ENCODE measurements at places on chromosomes 6 and 20.

GRCh38 chr6:140897804-140898573, 1234.7 kb upstream of the GJE1 start:
- no peak for DNase-seq

GRCh38 chr6:118876814-118877213, 17.1 kb upstream of the ASF1A start:
- no peak for DNase-seq

DNA sequence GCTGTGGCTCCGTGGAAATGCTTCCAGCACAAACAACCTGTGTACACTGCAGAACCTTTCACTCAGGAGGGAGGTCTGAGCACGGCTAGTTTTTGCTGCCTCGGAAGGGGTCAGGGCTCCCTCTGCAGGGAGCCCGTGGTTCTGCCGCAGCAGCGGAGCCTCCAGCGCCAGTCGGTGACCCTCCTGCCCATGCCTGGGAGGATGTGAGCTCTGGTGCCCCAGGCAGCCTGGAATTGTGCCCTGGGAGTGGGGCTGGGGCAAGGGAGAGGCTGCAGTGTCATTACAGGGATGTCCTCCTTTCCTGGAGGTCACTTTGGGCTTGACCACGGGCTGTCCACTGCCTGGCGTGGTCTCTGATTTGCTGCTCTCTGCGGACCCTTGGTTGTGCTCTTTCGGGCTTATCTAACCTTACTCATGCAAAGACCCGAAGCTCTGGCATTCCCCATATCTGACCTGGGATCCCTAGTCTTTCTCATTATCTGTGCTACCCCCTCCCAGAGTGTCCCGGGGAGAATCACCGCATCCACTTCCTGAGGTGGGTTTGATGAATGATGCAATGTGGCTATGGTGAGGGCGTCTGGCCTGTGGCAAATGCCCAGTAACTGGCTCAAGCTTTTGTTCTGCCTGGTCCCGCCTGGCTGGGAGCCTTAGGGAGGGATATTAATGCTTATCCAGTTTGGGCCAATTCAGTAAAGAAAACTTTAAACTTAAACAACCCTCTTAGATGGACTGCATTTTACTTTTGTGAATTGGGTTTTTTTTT, 59.6 kb upstream of the TAGAP start:
- DNase-seq, result no peak

GRCh38 chr6:4366635-4367395, 231.4 kb upstream of the ECI2 start:
- no peak for DNase-seq

DNA sequence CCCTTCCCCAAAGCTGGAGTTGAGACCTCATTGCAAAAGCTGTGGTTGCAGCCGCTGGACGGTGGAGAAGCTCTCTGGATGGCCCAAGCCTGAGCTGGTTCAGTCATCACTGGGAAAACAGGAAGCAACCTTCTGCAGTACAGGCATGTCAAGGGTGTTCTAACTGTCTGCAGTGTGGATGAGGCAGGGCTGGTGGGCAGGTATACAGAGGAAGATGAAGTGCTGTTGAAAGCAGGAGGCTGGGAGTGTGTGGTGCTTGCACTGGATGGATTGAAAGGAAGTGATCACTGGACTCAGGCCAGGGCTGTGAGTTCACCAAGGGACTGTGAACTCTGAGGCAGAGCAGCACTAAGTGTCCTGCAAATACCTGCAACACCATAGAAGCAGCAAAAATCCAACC, 89.0 kb upstream of the NOX3 start:
- no peak for DNase-seq

GRCh38 chr20:1630186-1630585, 10.4 kb upstream of the SIRPB1 start:
- DNase-seq, result no peak

DNA sequence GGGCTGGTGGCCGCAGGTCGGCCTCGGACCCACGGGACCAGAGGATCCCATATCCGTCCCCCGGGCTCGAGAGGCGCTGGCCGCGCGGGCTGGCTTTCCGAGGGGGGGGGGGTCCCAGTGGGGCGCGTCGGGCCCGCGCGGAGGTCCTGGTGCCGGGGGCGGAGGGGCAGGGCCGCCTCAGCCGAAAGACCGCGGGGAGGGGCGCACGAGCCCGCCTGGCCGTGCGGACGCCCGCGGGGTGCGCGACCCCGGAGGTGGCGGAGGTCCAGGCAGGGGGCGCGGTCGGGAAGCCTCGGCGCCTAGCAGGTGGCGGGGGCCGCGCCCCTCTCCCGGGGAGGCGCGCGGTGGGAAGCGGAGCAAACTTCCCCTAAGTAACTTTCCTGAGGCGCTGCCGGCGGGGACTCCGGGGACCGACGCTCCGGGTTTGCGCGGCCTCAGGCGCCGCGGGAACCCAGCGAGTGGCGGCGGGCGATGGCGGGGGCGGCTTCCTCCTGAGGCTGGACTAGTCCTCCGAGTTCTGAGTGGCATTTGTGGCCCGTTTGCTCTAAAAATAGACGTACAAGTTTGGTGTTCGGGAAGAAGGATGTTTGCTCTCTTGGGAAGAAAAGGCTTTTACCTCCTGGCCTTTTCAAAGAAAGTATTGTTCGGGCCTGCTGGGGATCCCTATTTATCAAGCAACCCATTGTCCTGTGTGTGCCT, 26.5 kb upstream of the BTBD3 start:
- no peak for DNase-seq

- no peak for DNase-seq
Observed at GRCh38 chr20:17507531-17507930, 23.6 kb downstream of the BFSP1 start.

DNA sequence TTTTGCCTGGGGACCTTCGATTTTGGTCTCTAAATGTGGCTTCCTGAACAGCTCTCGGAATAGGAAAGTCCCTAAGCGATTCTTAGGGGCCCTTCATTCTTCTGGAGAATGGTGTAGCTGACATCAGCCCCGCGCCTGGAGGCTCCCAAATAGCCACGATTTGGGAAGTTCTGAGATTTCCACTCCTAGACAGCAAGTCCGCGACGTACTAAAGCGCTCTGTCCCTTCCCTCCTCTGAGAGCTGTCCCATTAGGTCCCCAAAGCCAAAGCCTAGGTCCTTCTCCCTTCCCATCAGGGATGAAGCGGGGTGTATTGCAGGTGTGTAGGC, 756 bp downstream of the MOXD1 start:
- no peak for DNase-seq

DNA sequence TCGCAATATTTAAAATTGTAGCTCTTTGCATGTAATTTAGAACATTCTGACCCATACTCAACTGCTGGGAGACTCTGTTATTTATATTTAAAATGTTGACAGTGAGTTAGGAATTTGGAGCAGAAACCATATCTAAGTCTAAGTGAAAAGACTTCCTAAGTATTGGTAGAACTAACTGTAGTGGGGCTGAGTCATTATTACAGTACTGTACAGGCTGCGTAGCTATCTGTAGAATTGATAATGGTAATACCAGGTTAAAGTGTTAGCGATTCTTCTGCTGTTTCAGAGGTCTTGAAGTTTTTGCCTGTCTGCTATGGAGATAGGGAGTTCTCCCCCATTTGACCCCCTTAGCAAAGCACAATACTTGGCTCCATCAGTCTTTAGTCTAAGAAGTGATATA, 3.6 kb downstream of the TOP1 start:
- DNase-seq, result no peak

- no peak for DNase-seq
Observed at GRCh38 chr20:45470937-45471336, 1.4 kb downstream of the WFDC2 start.

GRCh38 chr6:7421066-7421465, 31.5 kb downstream of the RIOK1 start:
- DNase-seq, result no peak

GRCh38 chr20:12660918-12661317, 347.9 kb upstream of the SPTLC3 start:
- DNase-seq, result no peak

DNA sequence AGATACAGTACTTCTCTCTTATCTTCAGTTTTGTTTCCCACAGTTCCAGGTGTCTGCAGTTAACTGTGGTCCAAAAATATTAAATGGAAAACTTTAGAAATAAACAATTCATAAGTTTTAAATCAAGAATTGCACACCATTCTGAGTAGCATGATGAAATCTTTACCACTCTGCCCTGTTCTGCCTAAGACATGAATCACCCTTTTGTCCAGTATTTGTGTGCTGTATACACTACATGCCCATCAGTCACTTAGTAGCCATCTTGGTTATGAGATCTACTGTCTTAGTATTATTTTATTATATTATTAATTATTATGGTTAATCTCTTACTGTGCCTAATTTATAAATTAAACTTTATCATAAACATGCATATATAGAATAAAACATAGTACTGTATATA, 279.0 kb downstream of the OGFRL1 start:
- DNase-seq, result no peak

DNA sequence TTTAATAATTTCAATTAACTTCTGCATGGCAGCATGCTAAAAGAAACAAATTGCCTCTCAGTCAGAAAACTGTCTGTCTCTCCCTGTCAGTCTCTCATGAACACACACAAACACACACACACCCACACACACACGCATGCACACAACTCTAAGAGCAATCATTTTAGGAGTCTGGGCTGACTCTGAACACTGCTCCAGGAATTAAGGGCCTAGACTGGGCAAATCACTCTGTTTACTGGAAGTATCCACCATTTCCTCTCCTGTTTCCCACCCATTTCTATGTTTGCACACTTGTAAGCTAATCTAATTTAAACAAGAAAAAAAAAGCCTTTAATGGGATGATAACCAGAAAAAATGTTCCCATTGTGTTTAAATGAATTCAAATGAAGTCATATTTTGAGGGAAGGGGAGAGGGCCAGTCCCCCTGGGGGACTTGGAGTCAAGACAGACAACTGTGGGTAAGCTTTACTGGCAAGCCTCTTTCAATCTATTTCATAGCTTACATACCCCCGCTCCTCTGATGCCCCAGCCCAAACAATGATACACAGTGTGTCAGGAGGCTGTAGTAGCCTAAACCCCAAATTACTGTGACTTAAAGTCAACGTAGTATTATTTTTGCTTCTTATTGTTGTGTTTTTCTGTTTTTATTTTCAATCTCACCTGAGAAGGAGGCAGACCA, 447.8 kb upstream of the FLRT3 start:
- DNase-seq, result no peak

- no peak for DNase-seq
Observed at GRCh38 chr6:34608321-34609091, 52.4 kb upstream of the SPDEF start.

DNA sequence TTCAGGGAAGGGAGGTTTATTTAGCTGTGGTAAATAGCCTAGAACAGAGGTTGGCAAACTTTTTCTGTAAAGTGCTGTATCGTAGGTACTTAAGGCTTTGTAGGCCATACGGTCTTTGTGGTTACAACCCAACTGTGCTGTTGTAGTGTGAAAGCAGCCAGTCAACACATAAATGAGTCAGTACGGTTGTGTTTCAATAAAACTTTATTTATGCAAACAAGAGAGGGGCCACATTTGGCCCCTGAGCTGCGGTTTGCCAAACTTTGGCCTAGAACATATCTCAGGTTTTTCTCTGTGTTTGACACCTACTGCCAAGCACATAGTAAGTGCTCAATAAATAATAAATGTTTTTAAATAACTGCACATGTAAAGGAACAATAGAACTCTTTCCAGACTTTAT, 102.2 kb downstream of the RNF144B start:
- no peak for DNase-seq

GRCh38 chr6:14149053-14149738, 31.6 kb downstream of the CD83 start:
- DNase-seq, result no peak

- DNase-seq, result peak; percentile 71
Observed at GRCh38 chr20:50054626-50055511, 58.1 kb downstream of the UBE2V1 start.

DNA sequence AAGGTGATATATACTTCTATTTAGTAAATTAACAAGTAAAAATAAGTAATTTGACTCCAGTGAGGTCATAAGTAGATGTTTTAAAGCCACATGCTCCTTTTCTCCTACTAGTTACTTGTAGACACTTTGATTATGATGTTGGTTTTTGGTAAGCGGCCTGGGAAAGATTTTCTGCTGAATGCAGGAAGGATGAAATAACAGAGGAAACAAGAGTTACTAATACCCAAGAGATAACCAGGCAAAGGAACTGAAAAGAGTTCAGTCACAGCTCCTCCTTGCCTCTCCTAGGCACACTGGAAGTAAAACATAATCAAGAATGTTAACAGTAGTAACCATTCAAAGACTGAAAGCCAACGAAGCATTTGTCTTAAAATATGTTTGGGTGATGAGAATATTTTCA, 203.3 kb downstream of the RNGTT start:
- DNase-seq, result no peak

- DNase-seq, result no peak
Observed at GRCh38 chr6:55499591-55499990, 79.4 kb downstream of the HMGCLL1 start.

GRCh38 chr6:89352278-89353117, at the start of gene UBE2J1:
Gene UBE2J1 (minus strand): TSS chr6:89352722. CDS start chr6:89352569, 153 bp downstream.
- peak; percentile 56 for DNase-seq

DNA sequence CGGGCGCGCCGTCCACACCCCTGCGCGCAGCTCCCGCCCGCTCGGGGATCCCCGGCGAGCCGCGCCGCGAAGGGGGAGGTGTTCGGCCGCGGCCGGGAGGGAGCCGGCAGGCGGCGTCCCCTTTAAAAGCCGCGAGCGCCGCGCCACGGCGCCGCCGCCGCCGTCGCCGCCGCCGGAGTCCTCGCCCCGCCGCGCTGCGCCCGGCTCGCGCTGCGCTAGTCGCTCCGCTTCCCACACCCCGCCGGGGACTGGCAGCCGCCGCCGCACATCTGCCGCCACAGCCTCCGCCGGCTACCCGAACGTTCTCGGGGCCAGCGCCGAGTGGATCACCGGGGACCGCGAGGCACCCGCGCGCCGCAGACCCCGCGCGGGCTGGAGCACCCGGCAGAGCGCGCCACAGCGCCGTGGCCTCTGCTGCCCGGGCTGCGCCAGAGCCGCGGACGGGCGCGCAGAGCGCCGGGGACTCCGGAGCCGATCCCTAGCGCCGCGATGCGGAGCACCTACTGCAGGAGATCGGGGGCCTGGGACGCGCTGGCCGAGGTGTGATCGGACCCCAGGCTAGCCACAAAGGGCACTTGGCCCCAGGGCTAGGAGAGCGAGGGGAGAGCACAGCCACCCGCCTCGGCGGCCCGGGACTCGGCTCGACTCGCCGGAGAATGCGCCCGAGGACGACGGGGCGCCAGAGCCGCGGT, at the start of gene BMP2:
BMP2 (plus strand) TSS at position 151 of the 692 bp plus-strand sequence. CDS start 2,441 bp downstream, outside the sequence.
- DNase-seq, result no peak

- DNase-seq, result no peak
Observed at GRCh38 chr20:37299718-37300528, 10.5 kb downstream of the MANBAL start.

DNA sequence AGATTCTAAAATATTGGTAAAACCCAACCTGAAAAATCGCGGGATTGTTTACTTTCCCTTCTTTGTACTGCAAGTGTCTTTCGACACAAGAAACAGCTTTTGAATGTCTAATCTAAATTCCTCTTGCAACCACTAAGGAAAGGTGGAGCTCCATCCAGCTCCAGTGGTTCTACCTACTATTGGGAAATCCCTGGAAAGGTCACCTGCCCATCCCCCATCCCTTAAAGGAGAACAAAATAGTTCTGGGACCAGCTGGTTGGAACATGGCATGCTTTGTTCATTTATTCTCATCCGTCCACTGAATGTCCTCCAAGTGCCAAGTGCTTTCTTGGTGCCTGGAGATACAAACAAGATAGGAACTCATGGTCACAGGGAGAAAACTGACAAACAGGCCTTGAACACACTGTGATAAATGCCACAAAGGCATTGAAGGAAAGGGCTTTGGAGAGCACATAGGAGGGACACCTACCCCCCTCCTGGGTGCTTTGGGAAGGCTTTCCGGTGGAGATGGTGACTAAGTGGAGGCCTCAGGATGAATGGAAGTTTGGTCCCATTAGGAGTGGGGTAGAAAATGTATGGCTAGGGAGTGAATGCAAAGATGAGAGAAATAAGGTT, 2.3 kb upstream of the CITED2 start:
- no peak for DNase-seq

GRCh38 chr6:29806387-29806786, 21.2 kb upstream of the HLA-G start:
- DNase-seq, result no peak
